Right ventricle myocardium superior (tissue), 1 donor: ENCODE measurements at places on chromosomes 5 and 9.

DNA sequence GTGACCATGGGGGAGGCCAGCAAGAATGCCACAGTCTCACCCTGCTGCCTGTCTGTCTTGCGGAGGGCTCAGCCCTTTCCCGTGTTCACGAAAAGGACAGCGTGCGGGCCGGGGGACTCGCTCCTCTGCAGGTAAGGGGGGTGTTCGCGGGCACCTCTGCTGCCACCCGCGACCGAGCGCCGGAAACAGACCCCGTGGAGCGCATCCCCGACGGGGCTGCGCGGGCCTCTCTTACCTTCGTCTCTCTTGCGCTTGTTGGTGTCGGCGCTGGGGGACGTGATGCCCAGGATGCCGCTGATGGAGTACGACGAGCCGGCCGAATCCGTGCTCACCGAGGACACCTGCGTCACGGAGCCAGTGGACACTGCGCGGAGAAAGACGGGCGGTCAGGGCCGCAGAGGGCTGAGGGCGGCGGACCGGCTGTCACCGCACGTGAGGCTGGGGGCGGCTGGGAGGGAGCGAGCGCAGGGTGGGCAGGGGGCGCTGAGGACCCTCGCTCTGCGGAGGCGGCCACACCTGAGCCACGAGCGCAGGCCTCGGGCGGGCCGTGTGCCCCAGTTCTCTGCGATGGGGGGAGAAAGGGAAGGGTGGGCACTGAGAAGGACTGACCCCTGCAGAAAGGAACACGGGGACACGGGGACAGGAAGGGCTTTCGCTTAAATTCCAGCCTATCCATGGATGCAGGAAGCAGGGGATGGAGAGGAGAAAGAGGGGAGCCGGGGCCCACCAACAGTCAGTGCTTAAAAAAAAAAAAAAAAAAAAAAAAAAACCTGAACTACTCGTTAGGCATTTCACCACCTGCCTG is 31.5 kb downstream of the PAX5 start:
- no peak for DNase-seq

DNA sequence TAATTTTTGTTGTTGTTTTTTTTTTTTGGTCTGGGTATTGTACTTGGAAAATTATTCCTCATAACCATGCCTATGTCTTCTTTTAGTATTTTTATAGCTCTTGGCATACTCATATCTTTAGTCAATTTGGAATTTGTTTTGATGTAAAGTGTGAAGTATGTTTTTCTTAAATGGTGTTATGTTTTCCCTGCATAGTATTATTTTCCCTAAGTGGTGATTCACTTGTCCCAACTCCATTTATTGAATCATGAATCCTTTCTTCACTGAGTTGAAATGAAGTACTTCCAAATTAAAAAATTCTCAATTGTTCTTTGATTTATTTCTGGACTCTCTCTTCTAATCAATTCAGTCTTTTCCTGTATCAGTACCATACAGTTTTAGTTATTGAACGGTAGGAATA is 46.5 kb downstream of the POLK start:
- no peak for DNase-seq

DNA sequence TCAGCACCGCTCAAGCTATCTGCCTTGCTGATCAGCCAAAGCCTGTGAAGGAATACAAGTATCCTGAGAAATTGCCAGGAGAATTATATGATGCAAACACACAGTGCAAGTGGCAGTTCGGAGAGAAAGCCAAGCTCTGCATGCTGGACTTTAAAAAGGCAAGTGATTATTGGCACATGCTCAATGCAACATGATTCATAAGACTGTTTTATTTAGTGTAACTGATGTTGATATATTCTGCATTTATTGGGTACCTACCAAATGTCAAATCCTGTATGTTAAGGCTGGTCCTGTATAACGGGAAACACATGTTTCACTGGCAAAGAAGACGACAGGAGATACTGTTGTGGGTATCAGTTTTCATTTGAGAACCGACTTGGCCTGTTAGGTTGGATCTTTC is 69.0 kb downstream of the ADAMTS16 start:
- DNase-seq: no peak

- DNase-seq: no peak
Measured at GRCh38 chr5:133506181-133506580, 106.2 kb downstream of the FSTL4 start.

DNA sequence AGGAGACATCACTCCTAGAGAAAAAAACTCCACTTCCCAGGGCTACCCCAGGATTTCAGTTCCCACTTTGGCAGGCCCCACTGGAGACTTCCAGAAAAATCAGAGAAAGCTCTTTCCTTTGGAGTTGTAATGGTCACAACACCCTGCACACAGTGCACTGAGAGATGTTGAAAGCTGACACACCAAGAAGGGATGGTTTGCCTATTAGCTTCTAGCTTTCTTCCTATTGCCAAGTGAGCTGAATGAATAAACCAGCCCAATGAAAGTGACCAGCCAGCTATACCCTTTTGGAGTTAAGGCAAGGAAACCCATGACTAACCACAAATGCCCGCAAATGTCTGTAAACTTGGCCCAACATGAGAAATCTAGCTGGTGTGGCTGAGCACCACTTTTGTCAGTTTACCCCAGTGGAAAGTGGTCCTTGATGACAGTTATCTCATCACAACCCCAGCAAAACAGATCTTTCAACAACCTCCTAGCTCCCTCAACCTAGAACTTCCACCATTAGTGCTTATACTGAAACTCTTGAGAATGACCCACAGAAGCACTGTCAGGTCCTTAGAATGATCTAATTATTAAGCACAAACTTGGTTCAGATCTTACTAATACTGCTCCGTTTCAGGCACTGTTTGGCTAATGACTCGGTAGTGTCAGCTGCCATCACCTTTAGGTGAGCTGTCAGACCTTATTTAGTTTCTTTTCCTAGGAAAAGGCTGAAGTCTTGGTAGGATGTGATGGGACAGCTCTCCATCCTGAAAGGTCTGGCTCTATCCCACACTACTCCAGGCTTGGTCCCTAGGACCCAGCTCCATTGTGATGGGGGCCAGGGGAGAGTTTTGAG is 11.2 kb downstream of the IRF1 start:
- DNase-seq: no peak

- DNase-seq: no peak
Measured at GRCh38 chr5:55303238-55303690, 4.2 kb downstream of the DHX29 start.

- DNase-seq: no peak
Measured at GRCh38 chr9:109251080-109251775, 69.6 kb downstream of the EPB41L4B start.

DNA sequence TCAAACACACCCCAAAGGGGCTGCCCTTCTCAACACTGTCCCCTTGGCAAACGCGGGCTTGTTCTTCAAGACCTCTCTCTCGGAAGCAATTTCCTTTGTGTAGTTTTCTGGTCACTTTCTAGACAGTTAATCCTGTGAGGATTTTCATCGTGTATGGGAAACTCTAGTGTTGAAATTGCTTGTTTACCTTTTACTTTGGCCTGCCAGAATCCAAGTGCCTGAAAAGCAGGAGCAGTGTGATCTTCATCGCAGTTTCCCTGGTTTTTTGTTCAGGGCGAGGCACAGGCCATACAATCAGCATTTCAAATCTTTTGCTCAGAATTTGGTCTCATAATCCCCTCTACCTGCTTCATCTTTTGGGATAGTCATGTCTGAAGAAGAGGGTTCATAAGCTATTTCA is 115.7 kb upstream of the C9orf72 start:
- DNase-seq: no peak

GRCh38 chr5:128338649-128339048 is 199.4 kb downstream of the FBN2 start:
- DNase-seq: peak; percentile 47
